NCI-H1092 (cell line): ENCODE measurements at places on chromosomes 5 and 9.

DNA sequence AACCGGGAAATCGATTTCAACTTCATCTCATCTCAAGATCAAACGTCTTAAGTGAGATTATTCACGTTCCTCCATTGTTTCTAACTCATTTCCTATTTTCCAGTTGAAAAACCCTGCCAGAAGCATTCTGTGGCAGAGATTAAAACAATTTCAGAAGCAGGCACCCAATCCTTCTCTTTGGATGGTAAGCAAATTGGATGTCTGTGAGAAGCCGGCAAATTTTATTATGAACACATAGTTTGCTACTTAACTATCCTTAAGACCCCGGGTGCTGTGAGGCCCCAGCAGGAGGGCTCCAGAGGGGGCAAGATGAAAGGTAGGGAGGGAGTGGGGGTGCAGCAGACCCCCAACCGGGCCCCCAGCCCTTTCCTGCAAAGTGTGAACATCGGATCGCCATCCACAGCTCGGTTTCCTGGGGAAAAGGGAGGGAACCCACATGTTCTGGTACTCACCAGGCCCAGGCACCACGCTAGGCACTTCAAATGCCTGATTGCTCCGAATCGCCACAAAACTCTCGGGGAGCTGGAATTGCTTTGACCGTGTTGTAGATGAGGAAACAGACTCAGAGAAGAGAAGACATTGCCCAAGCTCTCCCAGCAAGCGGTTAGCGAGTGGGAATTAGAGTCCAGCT, 167.1 kb upstream of the MVB12B start:
- no peak for DNase-seq

- no peak for DNase-seq
These were observed 134.2 kb upstream of the GAS1 start for GRCh38 chr9:87081503-87081902.

- DNase-seq = no peak
These were observed 166.8 kb downstream of the DROSHA start for GRCh38 chr5:31364881-31365636.

DNA sequence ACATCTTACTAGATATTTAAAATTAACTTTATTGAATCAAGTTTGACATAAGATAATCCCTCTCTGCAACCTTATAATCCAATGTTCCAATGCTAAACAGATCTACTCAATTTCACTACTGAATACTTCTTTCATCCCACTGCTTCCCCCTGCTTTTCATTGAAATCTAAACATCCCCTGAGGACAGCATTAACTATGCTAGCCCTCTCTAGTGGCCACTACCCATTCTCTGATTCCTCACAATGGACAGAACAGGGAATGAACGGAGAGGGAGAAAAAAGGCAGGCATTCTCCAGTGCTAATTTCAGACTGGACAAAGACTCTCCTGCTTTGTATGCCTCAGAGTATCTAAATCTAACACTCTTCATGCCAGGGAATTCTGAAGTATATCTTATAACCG, 54.3 kb upstream of the RGS7BP start:
- no peak for DNase-seq

DNA sequence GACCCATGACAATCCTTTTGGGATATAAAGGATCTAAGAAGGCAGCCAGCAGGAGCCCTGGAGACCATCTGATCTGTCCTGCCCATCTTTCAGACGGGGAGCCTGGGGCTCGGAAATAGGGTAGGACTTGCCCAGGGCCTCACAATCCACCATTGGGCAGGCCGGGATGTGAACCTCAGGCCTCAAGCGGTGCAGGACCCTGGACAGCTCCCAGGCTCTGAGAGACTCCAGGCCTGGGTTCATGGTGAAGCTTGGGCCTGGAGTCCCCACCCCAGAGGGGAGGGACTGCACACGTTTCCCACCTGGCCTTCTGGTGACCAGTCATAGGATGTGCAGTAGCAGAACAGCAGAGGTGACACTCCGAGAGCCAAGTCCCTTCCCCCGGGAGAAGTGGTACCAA, 36.6 kb upstream of the RAPGEF1 start:
- no peak for DNase-seq

DNA sequence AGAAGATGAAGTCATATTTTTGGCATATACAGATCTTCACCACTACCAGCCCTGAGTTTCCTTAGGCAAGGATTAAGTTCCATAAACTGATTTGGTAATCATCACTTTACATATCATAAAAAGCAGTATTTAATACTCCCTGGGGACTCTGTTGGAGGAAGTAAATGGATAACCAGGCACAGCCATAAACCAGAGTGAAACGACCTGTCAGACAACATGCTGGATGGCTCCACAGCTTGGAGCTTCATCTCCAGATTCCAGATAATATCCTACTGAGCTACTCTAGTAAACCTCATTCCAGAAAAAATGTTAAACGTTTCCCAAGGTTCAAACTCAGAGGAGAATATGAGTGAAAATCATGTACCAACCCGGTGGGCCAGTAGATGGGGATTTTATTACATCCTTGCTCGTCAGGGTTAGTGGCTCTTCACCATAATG, 109.2 kb downstream of the BASP1 start:
- no peak for DNase-seq

GRCh38 chr5:162384225-162384624, 316.7 kb downstream of the GABRG2 start:
- DNase-seq = no peak

DNA sequence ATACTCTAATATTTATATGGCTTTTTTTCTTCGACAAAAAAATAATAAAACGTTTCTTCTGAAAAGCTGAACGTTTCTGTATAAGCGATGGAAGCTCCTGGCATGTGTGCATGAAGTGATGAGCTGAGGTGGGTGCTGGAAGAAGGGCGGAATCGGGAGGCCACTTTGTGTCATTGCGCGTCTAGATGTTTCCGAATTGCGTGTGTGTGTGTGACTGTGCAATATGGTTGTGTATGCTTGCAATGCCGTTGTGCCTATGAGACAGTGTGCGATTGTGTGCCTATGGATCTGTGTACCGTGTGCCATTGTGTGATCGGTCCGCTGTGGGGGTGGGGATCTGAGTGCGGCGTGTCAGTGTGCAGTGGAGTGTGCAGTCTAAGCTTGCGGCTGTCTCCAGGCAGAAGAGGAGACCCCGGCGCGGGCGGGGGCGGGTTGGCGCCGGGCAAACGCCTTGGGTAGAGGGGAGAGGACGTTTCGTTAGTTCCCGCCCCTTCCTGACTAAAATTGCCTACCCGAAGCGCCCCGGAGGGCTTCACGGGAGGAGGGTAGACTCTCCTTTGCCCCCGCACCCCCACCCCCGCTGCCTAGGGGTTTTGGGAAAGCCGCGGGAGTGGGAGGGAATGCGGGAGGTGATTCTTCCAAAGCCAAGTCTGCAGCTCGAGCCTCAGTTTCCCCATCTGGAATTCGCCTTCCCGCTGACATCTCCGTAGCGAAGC, 24.2 kb downstream of the PCDHGC5 start:
- no peak for DNase-seq

- DNase-seq = no peak
These were observed 12.4 kb upstream of the ASS1 start for GRCh38 chr9:130432362-130432761.

DNA sequence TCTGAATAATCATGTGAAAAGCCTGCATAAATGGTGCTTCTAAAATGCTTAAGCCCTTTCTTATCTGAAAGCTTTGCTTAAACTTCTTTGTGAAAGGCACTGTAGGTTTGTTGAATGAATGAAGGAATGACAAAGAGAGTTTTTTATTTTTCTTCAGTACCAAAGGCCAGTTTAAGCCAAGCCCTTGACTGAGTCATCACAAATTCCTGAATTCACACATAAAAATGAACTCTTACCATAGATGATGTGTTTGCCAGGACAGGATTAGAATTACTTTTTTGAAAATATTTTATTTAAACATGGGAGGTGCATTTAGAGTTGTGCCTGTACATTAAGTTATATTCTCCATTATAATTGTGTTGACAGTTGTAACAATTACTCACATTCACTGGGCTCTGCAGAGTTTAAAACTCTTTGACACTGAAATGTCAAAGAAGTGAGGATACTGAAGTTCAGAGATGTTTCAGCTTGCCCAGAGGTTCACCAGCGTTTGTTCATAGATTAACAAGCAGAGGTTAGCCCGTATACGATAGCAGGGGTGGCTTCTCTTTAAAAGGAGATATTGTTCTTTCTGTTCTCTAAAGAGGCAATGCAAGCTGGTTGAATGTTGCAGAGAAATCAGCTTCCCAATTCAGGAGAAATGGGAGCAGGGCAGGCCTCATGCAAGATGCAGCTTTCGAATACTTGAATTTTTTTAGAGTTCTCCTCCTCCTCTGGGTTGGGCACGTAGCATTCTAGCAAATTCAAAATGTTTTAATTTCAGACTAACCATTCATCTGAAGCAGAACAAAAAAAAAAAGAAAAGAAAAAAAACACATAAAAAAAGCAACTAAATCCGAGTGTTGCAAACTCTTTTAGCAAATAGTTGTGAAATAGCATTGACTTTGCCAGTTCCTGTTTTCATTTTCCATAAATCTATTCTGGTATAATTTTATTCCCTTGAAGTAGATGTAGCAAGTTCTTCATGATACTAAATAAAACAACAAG, 358.7 kb upstream of the KLF4 start:
- DNase-seq = no peak

- DNase-seq = no peak
These were observed 33.2 kb downstream of the SLC36A1 start for GRCh38 chr5:151480384-151481293.

DNA sequence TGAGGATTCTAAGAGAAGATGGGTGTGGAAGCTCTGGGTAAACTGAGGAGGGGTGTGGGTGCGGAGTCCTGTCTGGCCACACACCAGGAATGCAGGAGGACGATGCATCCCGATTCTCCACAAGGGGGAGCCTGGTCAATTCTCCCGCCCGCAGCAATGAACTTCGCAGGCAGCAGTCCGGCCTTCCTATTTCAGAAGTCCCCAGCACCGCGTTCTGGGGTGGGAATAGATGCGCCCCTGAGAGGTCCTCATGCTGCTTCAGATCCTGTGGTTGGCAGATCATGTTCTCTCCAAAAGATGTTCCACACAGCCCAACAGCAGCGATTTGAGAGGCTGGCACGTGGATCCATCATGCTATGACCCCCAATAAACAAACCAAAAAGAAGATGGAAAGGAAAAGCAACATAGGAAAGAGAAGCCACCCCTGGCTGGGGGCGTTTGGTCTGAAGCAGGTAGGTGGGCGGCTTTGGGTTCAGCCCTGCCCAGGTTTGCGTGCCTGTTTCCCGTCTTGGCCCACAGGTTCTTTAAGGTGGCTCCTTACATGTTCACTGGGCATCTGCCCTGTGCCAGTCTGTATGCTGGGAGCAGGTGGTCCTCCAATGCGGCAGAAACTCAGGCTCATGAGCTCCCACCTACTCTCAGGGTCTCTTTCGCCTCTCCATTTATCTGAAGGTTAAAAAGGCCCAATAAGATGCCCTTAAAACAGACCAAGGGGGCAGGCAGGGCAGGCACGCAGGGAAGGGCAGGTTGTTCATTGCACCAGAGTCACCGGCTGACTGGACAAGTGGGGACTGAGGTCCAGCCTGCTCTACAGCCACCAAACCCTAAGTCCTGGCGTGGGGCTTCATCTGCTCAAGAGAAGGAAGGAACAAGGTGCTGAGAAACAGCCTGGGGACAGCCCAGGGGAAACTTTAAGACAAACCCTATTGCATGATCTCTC, 171.6 kb downstream of the PAX5 start:
- DNase-seq = no peak

- DNase-seq = no peak
These were observed 42.9 kb downstream of the PHF2 start for GRCh38 chr9:93619272-93619775.

- DNase-seq = no peak
These were observed 121.4 kb downstream of the CMYA5 start for GRCh38 chr5:79811081-79811480.

DNA sequence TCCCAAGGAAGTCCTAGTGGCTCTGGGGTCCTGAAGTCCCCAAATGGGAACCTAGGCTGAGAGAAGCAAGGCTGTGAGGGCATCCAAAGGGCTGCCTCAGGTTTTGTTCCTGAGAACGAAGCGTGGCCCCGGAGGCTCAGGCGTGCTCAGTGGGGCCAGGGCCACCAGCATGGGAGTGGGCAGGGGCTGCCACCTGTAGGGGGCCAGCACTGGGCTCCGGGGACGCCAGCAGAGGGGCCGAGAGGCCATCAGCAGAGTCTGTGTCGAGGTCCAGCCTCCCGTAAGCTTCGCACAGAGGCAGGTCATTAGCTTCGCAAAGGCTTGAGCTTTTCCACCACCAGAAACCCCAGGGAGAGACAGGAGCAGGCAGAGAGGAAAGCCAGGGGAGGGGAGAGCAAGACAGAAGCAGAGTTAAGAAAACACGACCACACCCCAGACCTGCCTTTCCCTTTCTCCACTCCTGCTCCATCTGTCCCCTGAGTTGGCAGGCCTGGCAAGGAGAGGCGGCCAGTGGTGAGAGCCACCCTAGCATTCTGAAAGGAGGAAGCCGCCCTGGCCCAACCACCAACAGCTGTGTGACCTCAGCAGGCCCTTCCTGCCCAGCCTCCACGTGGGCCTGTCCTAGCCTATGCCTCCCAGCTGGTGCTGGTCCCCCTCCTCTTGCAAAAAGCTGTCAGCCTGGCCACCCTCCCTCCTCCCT, 5.5 kb upstream of the SURF6 start:
- no peak for DNase-seq

DNA sequence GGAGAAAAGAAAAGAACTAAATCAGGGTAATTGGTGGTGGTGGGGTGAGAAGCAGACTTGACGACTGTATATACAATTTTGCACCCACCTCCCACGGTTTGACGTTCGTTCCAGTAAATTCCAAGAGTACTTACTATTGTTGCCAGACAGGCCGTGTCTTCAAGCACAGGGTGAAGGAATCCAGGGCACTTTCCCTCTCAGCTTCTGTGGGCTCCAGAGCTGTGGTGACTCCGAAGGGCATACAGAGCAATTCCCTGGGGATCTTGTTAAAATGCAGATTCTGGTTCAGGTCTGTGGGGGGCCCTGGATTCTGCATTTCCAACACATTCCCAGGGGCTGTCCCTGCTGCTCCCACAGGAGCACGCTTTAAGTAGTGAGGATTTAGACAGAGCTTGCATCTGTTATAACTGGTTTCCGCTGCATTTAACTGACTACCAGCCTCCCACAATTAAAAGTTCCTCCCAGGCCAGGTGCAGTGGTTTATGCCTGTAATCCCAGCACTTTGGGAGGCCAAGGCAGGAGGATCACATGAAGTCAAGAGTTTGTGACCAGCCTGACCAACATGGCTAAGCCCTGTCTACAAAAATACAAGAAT, 49.3 kb upstream of the FANCC start:
- no peak for DNase-seq

DNA sequence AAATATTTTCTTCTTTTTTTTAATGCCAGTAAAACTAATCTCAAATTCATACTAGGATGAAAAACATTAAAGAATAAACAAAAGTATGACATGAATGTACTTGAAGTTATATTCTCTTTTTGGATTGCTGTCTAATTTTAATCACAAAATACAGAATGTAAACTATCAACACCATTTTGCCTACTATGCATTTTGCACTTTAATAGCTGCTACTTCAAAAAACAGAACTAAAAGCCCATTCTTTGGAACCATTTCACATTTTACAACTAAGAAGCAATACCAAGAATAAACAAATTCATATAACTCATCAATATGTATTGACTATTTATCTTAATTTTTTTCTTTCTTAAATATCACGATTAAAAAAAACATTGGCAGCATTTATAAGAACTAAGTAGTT, 58.1 kb downstream of the ADAMTS6 start:
- DNase-seq = no peak

- DNase-seq = no peak
These were observed 179.9 kb upstream of the SEMA6A start for GRCh38 chr5:116754556-116754955.
